ENCODE measurements at places on chromosomes 7 and 10.

DNA sequence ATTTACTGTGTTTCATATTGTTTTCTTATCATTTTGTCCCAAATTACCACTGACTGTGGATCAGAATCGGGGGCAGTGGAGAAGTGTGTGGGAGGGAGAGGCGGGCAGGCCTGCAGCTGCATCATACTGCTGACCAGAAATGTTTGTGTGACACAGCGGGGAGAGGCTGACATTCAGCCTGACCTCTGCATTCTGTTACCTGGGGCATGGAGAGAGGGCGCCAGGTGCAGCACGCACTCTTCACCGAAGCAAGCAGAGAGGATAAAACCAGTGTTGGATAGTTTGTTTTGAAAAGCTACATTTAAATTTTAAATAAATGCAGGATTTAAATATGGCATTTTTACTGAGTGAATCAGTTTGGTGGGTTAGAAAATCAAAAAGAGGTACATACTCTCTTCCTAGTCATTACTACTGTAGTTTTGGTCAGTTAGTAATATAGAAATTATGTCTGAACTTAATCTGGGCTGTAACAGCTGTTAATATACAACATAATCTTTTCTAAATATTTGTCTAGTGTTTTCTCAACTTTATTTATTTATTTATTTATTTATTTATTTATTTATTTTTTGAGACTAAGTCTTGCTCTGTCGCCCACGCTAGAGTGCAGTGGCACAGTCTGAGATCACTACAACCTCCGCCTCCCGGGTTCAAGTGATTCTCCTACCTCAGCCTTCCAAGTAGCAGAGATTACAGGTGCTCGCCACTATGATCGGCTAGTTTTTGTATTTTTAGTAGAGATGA lies 8.8 kb upstream of the STMP1 start:
- no peak for DNase-seq

GRCh38 chr10:104895981-104896380 lies 254.9 kb downstream of the SORCS3 start:
- no peak for DNase-seq

GRCh38 chr7:153247926-153248325 lies 488.4 kb downstream of the ACTR3B start:
- DNase-seq: no peak

DNA sequence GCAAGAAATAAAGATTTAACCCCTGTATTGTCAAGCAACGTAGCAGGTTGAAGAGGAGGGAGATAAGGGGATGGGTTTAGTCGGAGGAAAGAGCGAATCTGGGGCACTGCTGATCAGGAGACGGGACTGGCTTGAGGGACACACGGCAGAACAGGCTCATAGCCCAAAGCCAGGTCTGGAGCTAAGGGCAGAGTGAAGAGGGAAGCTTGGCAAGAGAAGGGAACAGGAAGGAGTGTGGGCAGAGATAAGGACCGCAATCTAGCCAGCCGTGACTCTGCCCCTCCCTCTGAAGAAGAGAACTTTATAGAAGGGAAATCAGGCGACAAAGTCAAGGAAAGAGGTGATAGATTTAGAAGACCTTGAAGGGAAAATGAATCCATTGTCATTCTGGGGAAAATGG lies 67.6 kb downstream of the CAV1 start:
- DNase-seq: no peak

GRCh38 chr10:30786131-30786530 lies 156.6 kb upstream of the LYZL2 start:
- no peak for DNase-seq

GRCh38 chr10:27714349-27714748 lies 31.3 kb downstream of the MKX start:
- DNase-seq: no peak

DNA sequence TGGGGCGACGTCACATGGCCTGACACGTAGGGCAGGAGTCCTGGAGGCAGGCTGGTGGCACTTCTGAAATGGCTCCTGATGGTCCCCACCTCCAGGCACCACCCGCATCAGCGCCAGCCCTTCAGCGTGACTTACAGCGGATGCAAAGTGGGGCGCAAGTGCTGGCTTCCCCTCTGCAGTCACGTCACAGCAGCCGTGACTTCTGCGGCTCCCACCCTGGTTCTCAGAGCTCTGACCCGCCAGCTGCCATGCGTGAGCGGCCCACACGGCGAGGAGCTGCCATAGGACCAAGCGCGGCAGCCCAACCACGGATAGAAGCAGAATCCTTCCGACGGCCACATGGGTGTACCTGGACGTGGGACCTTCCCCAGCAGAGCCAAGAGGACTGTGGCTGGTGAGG lies 159.0 kb downstream of the ELFN1 start:
- DNase-seq: no peak

GRCh38 chr10:120732643-120733313 lies 118.4 kb upstream of the WDR11 start:
- DNase-seq: no peak

GRCh38 chr10:129174232-129175014 lies 292.6 kb upstream of the MGMT start:
- no peak for DNase-seq

- no peak for DNase-seq
Observed at GRCh38 chr10:90674461-90674860, 183.4 kb downstream of the HTR7 start.

DNA sequence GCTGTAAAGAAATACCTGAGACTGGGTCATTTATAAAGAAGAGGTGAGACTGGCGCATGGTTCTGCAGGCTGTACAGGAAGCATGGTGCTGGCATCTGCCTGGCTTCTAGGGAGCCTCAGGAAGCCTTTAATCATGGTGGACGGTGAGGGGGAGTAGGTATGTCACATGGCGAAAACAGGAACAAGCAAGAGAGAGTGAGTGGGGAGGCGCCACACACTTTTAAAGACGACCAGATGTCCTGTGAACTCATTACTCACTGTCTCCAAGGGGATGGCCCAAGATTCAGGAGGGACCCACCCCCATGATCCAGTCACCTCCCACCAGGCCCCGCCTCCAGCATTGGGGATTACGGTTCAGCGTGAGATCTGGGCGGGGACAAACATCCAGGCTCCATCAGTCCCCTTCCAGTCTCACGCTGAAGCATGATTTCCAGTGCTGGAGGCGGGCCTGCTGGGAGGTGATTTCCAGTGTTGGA lies 3.2 kb downstream of the ZNF316 start:
- DNase-seq: peak; percentile 28

GRCh38 chr10:71344154-71344925 lies 25.3 kb downstream of the SLC29A3 start:
- DNase-seq: no peak

DNA sequence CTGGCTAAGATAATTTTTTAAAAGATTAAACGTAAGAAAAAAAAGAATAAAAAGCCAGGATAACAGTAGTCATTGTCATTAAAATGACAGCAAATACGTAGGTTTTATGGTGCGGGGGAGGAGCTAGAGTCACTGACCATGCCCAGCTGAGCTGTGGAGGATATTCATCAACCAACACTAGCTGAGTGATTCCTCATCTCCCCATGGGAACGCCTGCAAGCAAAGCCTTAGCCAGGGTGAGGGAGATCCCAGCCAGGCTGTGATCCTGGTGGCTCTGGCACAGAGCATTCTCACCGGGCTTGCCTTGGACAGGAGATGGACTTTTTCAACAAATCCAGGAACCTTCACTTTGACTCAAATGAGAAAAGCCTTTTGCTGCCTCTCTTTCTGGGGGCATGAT lies 94.2 kb downstream of the HIP1 start:
- no peak for DNase-seq

- no peak for DNase-seq
Observed at GRCh38 chr10:12201543-12201942, 5.6 kb downstream of the CDC123 start.

DNA sequence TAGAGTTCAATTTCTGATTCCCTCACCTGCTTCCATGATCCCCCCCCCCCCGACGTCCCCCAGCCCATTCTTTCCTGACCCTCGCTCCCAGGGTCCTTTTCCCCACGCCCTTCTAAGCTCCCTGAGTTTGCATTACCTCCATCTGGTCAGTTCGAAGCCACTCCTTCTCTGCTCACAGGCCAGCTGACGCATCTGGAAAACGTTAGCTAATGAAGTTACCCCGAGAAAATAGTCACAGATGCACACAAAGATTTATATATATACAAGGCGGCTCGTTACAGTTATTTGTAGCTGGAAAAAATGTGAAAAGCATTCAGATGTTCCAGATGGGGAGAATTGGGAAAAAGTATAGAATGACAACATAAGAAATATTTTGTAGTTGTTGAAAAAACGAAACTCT lies 630.0 kb upstream of the FOXK1 start:
- DNase-seq: no peak

DNA sequence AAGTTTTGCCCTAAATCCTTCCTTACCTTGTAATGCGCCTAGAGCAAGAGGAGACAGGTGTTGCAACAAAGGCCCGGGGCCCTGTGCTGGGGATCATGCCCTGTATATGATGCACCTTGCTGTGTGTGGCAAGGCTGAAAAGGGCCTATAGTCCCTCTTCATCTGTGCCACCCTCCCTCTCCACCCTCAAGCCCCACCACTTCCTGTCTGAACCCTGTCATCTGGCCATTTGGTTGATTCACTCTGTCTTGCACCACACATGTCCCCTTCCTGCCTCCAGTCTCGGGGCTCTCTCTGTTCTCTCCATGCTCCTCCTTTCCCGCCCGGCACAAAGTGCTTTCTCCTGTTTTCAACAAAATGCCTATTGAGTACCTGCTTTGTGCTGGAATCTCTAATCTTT lies 11.5 kb upstream of the MALSU1 start:
- no peak for DNase-seq

DNA sequence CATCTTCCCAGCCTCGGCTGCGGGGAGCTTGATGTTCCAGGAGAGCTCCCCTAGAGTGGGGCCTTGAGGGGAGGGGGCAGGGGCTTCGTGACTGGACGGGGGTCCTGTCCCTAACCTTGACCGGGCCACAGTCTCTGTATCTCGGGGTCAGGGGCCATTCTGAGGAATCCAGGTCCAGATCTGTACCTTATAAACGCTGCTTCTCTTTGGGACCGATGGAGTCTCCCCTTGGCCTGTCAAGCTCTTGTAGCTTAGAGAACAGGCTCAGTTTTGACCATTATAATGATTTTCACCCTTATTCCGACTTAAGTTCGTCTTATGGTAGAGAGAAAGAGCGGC lies 831 bp downstream of the ZKSCAN5 start:
- no peak for DNase-seq

DNA sequence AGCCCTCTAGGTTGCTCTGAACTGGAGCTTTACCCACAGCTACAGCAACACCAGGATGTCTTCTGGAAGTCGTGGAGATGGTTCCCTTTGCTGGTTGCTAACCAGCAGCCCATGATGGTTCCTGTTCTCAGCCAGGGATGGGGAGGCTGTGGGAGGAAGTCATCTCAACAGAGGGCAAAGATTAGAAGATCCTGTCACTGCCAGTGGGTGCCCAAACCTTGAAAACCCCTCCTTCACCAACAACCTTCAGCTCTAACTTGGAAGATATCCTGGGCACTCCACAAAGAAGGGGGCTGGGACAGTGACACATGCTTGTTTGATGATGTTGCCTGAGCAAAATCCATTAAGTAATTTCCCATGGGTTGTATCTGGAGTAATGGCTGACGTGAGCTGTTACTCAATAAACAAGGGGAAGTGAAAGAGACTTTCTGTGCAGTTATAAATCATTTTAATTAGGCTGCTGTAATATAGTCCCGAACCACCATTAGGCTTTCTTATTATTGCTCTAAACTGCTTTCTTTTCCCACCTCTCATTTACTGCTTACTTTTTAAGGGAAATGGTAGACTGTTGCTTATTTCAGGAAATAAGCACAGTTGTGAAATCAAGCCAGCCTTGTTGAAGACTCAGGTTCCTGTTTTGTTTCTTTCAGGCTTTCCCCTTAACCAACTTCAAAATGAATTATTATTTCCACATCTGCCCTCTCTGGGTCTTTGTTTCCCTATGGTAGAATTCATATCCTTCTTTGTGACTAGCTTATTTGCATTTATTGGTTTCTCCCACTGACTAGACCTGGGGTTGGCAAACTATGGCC lies 124.8 kb downstream of the PPP1R17 start:
- DNase-seq: no peak

GRCh38 chr7:114653364-114654088 lies 238.9 kb downstream of the FOXP2 start:
- DNase-seq: no peak

DNA sequence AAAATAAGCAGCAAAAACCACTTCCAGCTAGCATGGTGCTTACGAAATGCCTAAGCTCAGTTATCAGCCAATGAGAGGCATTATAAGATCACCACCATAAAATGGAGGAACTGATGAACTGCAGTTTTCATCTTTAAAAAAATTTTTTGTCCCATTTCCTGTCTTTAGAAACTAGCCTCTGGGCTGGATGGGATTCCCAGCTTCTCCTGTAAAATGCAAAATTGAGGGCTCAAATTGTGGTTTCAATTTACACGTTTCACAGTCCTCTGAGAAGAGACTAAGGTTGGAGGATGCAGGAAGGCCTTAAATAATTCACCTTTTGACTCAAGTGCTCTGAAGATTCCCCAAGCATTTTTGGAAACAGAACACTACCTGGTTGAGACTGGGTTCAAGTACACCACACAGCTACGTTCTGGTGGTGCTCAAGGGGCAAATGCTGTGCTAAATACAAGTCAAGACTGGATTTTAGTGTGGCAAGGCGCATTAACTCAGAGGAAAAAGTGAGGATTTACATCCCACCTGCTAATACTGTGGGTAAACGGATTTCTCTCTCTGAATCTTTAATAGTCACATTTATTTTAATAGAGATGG lies 951 bp downstream of the ZNF25 start:
- DNase-seq: no peak

GRCh38 chr10:110326351-110327032 lies 21.8 kb upstream of the SMNDC1 start:
- DNase-seq: no peak

DNA sequence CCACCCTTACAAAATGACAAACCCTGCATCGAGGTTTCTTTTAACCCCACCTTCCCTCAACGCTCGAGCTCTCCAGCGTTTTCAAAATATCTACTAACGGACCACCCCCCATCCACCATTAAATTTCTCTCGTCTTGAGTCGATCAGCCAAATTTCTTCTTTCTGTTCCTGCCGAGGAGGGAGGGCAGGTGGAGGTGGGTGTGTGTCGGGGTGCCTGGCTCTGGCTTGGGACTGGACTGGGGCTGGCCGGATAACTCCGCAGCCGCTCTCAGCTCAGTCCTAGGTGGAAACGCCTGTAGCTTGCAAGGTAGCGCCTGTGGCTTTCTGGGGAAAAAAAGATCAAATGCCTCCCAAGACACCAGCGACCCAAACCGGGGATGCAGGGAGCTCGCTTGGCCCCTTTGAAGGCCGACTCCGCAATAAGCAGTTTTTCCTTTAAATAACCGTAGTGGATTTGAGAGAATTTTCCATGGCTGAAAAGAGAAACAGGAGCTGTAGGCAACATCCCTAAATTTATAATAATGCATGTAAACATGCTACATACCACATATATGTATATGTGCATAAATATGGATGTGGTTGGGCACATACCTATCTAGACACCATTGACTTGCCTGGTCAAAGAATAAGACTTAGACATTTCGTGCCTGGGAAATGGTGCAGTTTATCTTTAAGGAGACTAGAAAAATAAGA lies 1.9 kb upstream of the TMEM178B start:
- DNase-seq: no peak

- DNase-seq: no peak
Observed at GRCh38 chr10:121131426-121132265, 280.5 kb downstream of the WDR11 start.

- DNase-seq: no peak
Observed at GRCh38 chr7:157537056-157537455, 200.3 kb downstream of the DNAJB6 start.

All from stimulated activated CD4-positive, alpha-beta T cell treated with anti-CD3 and anti-CD28 coated beads, Interleukin-4, amount 100 ng/mL, for 48 hours (primary cell).